Small intestine (tissue), 16 donors: ENCODE measurements at places on chromosomes 6 and 20. TPM values are rescaled to one million over a fixed set of nuclear protein-coding genes. Genes with fewer than 3 reads are reported as not detected.
A peak's percentile ranks its signal among the peaks of the same experiment; 100 is the strongest.

GRCh38 chr20:39717936-39718335 is 755.8 kb downstream of the DHX35 start:
- no peaks in the 10 kb centered on the region for H3K4me1 ChIP-seq
- H3K27me3 ChIP-seq = no peaks in the 10 kb centered on the region
- no peak for DNase-seq
- H3K4me3 ChIP-seq = no peak overlapping the region

The SYNE1 gene
- polyA plus RNA-seq = 4.6 TPM

The FAM162B gene
- polyA plus RNA-seq = 0.81 TPM

The TULP1 gene
- 0.72 TPM for polyA plus RNA-seq

The ENPP4 gene
- 4.0 TPM for polyA plus RNA-seq

GRCh38 chr6:138996524-138996923 is 8.5 kb upstream of the REPS1 start:
- H3K27ac ChIP-seq = no peak overlapping the region
- peaks cover 17% of the 10 kb centered on the region for H3K4me1 ChIP-seq
- no peaks in the 10 kb centered on the region for H3K27me3 ChIP-seq
- DNase-seq = no peak

DNA sequence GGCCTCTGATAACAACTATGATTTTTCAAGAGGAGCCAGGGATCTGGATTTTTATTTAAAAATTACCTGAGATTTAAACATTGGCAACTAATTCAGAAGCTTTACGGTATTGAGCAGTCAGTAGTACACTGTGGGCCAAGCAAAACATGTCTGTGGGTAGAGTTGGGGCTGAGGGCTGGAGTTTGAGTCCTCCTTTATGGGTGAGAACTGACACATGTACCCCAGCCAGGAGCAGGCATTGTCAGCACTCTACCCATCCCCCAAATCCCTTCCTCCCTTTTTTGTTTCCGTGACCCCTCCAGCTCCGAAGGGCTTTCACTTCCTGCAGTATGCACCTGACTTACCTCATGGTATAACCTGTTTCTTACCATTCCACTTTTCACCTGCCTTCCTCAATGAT is 131.4 kb downstream of the SNX5 start:
- H3K27ac ChIP-seq = no peak overlapping the region
- no peaks in the 10 kb centered on the region for H3K27me3 ChIP-seq
- no peak for DNase-seq
- no peaks in the 10 kb centered on the region for H3K4me1 ChIP-seq
- no peaks in the 10 kb centered on the region for H3K36me3 ChIP-seq
- no peak overlapping the region for H3K4me3 ChIP-seq

GRCh38 chr20:31485450-31486339 is 10.6 kb downstream of the REM1 start:
- no peaks in the 10 kb centered on the region for H3K4me1 ChIP-seq
- no peaks in the 10 kb centered on the region for H3K27me3 ChIP-seq
- DNase-seq = peak; percentile 64
- no peak overlapping the region for H3K4me3 ChIP-seq
- H3K36me3 ChIP-seq = no peaks in the 10 kb centered on the region
- no peak overlapping the region for H3K27ac ChIP-seq

GRCh38 chr6:52566853-52567279 is 10.0 kb downstream of the TRAM2 start:
- H3K27me3 ChIP-seq = no peaks in the 10 kb centered on the region
- DNase-seq = peak; percentile 32
- H3K4me3 ChIP-seq = no peak overlapping the region
- H3K4me1 ChIP-seq = peaks cover 14% of the 10 kb centered on the region
- no peak overlapping the region for H3K27ac ChIP-seq

The ANKEF1 gene
- 3.0 TPM for polyA plus RNA-seq

GRCh38 chr6:85245004-85245403 is 204.9 kb upstream of the NT5E start:
- no peaks in the 10 kb centered on the region for H3K27me3 ChIP-seq
- DNase-seq = no peak
- H3K4me1 ChIP-seq = no peaks in the 10 kb centered on the region

The IRAK1BP1 gene
- 2.2 TPM for polyA plus RNA-seq

DNA sequence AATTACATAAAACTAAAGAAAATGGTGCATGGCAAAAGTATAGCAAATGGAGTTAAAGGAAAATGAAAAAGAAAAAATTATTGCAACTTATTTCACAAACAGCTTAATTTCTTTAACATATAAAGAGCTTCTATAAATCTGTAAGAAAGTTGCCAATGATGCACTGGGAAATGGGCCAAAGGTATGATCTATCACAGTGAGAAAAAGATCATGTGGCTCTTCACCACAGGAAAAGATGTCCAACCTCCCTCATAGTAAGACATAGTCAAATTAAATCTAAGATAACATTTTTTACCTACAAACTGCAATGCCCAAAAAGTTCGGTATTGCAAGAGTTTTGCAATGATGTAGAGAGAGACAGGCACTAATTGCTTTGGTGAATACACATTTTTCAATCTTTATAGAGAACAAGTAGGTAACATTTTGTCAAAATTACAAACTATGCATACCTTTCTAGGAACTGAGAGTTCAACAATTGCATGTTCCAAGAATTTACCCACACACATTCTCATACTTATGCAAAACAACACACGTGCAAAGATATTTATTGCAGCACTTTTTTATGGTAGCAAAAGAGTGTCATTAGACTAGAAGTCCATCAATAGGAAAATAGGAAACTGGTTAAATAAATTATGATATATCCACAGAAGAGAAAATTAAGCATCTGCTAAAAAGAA is 372.6 kb downstream of the QKI start:
- no peaks in the 10 kb centered on the region for H3K27me3 ChIP-seq
- H3K36me3 ChIP-seq = no peaks in the 10 kb centered on the region
- no peak overlapping the region for H3K27ac ChIP-seq
- DNase-seq = no peak

- H3K4me1 ChIP-seq = no peaks in the 10 kb centered on the region
- no peaks in the 10 kb centered on the region for H3K27me3 ChIP-seq
- H3K36me3 ChIP-seq = no peaks in the 10 kb centered on the region
- peak overlapping the region; percentile 12 for H3K27ac ChIP-seq
These were observed 132.7 kb downstream of the ERMARD start for GRCh38 chr6:169884158-169884557.

DNA sequence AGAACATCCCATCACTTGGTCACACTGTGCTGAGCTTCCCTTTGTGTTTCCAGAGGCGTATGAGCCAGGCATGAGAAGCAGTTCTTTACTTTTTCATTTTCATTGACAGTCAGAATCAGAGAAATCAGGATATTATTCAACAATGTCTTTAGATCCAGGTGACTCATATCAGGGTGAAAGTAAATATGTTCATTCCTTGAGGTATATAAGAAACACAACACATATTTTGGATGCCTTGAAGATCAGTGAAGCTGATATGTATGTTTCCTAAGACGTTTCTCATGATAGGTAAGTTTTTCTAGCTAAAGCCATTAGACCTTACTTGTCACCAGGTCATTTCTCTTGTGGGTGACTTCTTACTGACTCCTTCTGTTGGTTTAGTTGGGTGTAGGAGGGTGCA is 505.6 kb downstream of the CDH26 start:
- no peak overlapping the region for H3K4me3 ChIP-seq
- no peaks in the 10 kb centered on the region for H3K27me3 ChIP-seq
- H3K4me1 ChIP-seq = no peaks in the 10 kb centered on the region
- H3K36me3 ChIP-seq = no peaks in the 10 kb centered on the region
- DNase-seq = no peak

- H3K36me3 ChIP-seq = no peaks in the 10 kb centered on the region
- H3K4me3 ChIP-seq = no peak overlapping the region
- no peaks in the 10 kb centered on the region for H3K27me3 ChIP-seq
- H3K4me1 ChIP-seq = no peaks in the 10 kb centered on the region
- peak; percentile 58 for DNase-seq
- H3K27ac ChIP-seq = peak overlapping the region; percentile 6
These were observed 12.1 kb upstream of the C20orf203 start for GRCh38 chr20:32685541-32686529.
